PC-9 (cell line): ENCODE measurements at places on chromosomes 3 and 15. TPM values are rescaled to one million over a fixed set of nuclear protein-coding genes. Genes with fewer than 3 reads are reported as not detected.
A peak's percentile ranks its signal among the peaks of the same experiment; 100 is the strongest.

- H3K27me3 ChIP-seq: no peaks in the 10 kb centered on the region
- no peak overlapping the region for H3K27ac ChIP-seq
- DNase-seq: no peak
- H3K4me3 ChIP-seq: no peak overlapping the region
Observed at GRCh38 chr15:35117543-35118265, 32.6 kb upstream of the NANOGP8 start.

DNA sequence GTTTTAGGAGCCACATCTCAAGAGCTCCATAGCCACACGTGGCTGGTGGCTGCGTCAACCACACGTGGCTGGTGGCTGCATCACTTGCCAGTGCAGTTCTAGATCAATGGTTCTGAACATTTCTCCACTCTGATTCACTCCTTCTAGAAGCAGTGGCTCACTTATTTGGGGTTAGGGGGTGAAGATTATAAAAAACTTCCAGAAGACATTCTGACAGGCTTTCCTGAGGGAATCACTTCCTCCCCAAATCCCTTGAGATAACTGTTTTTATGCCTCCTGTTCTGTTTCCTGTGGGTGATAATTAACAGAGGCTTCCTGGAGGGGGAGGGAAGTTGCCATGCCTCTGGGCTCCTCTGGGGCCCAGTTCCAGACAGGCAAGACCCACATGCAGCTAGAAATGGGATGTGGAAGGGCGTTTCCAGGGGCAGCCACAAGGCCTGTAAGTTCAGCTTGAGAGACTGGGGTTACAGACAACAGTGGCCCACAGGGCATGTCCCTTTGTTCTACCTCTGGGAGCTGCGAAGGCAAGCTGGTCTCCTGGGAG lies 23.6 kb downstream of the HEG1 start:
- no peak for DNase-seq
- no peaks in the 10 kb centered on the region for H3K36me3 ChIP-seq
- H3K4me3 ChIP-seq: no peak overlapping the region
- H3K27ac ChIP-seq: no peak overlapping the region

DNA sequence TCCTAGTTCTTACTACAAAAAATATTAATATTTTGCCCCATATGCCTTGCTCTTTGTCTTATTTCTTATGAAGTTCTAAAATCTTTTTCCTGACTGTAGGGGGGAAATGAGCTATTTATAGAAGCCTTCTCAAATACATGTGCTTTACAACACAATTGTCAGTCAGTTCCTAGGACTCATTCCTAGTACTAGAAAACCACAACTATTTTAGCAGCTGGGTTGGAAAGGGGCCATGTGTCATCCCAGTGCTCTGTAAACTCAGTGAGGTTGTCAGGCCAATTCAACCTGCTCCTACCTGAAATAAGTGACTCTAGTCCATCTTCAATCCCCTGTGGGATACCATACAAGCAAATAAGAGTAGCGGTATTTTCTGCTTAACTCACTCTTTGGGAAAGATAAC lies 153.8 kb downstream of the ULK4 start:
- H3K36me3 ChIP-seq: no peaks in the 10 kb centered on the region
- no peak overlapping the region for H3K4me3 ChIP-seq
- H3K4me1 ChIP-seq: no peaks in the 10 kb centered on the region
- H3K27me3 ChIP-seq: no peaks in the 10 kb centered on the region
- no peak overlapping the region for H3K27ac ChIP-seq
- DNase-seq: no peak

GRCh38 chr15:29812384-29812694 lies 9.9 kb downstream of the TJP1 start:
- H3K4me1 ChIP-seq: peaks cover 58% of the 10 kb centered on the region
- H3K4me3 ChIP-seq: no peak overlapping the region; the same call in 1 of the 2 replicates
- peak; percentile 65 for DNase-seq

DNA sequence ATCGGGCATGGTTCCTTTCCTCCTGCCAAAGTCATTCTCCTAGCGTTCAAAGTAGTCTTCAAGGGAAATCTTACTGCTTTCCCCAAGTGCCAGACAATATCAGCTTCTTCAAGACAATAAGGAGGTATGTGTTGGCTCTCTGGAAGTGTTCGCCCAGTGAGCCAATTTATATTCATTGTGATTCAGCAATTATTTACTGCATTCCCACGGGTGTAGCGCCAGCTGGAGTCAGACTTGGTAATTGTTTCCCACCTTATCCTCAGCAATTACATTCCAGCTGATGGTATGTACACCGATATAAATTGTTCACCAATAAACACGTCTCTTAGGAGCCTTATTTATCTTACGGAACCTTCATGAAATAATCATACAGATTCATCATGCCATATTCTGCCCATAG lies 103.6 kb upstream of the CTNNB1 start:
- H3K4me3 ChIP-seq: no peak overlapping the region
- H3K36me3 ChIP-seq: no peaks in the 10 kb centered on the region
- H3K27me3 ChIP-seq: no peaks in the 10 kb centered on the region

DNA sequence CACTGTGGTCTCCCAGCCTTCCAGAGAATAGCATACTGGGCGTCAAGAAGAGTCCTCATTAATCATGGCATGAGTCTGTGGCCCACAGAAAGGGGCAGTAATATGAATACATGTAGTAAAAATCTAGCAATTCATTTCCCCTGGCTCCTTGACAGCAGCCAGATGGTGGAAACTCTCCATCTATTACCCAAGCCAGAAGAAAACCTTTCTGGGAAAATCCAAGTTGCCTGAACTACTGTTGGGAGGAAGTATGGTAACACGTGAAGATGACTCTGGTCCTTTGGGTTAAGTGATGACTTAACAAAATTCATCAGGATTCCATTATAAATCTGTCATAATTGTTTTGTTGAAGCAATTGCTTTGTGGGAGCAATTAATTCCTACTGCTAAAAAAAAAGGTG lies 530.5 kb downstream of the FHIT start:
- no peaks in the 10 kb centered on the region for H3K4me1 ChIP-seq
- no peak for DNase-seq
- no peak overlapping the region for H3K4me3 ChIP-seq

- no peak for DNase-seq
- no peak overlapping the region for H3K4me3 ChIP-seq
- H3K27ac ChIP-seq: no peak overlapping the region
- no peaks in the 10 kb centered on the region for H3K36me3 ChIP-seq
- H3K4me1 ChIP-seq: no peaks in the 10 kb centered on the region
Observed at GRCh38 chr15:33211176-33211808, 16.8 kb upstream of the FMN1 start.

GRCh38 chr15:89645680-89646079 lies 9.6 kb downstream of the KIF7 start:
- H3K27ac ChIP-seq: no peak overlapping the region
- no peaks in the 10 kb centered on the region for H3K27me3 ChIP-seq
- H3K4me3 ChIP-seq: no peak overlapping the region
- H3K4me1 ChIP-seq: no peaks in the 10 kb centered on the region

DNA sequence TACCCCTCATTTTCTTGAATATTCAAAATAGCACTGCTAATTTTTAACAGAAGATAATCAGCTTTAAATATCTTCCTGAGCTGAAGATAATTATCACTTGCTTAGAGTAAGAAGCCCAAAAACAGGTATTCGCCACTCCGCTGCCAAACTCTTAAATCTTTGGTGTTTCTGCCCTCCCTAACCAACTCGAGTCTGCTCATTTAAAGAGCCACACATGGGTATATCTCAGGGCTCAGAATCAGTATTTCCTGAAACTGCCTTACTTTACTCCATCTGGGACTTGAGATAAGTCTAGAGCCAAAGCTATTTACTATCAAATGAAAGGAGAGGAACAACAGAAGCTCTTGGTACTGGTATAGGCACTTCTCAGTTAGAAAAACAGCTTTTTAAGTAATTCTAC lies 10.8 kb downstream of the PDCD10 start:
- no peaks in the 10 kb centered on the region for H3K4me1 ChIP-seq
- no peak for DNase-seq
- H3K27me3 ChIP-seq: no peaks in the 10 kb centered on the region
- H3K36me3 ChIP-seq: peaks cover 8% of the 10 kb centered on the region; the same call in 1 of the 2 replicates

DNA sequence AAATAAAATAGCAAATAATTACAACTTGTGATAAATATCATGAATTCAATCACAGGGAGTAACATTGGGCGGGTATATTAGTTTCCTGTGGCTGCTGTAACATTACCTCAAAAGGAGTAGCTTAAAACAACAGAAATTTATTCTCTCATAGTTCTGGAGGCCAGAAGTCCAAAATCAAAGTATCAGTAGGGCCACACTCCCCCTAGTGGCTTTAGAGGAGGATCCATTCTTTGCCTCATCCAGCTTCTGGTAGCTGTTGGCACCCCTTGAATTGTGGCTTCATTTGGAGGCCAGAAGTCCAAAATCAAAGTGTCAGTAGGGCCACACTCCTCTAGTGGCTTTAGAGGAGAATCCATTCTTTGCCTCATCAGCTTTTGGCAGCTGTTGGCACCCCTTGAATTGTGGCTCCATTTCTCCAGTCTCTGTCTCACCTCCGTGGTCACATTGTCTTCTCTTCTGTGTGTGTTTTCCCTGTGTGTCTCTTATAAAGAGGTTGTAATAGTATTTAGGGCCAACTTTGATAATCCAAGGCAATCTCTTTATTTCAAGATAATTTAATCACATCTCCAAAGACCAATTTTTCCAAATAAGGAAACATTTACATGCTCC lies 3.1 kb upstream of the CFAP20DC start:
- H3K27me3 ChIP-seq: no peaks in the 10 kb centered on the region
- DNase-seq: no peak
- H3K4me3 ChIP-seq: no peak overlapping the region
- no peak overlapping the region for H3K27ac ChIP-seq
- no peaks in the 10 kb centered on the region for H3K36me3 ChIP-seq
- H3K4me1 ChIP-seq: peaks cover 15% of the 10 kb centered on the region; the same call in 1 of the 2 replicates

DNA sequence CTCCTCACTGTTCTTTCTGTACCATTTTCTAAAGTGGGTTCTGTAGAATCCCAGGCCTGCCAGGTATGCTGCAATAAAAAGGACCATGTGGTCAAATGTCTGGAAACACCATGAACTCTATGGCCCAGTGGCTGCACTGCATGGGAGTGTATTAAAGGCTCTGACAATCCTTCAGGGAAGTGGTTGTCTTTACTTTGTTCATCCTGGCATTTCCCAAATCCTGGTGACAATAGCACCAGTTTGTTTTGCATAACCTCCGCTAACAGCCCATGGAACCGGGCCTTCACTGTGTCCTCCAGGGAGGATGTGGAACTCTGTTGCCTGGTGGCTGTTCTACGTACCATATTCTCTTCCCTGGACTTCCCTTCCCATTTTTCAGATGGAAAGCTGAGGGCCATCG lies 11.2 kb upstream of the DUSP7 start:
- no peaks in the 10 kb centered on the region for H3K4me1 ChIP-seq
- H3K27me3 ChIP-seq: no peaks in the 10 kb centered on the region
- H3K27ac ChIP-seq: no peak overlapping the region
- DNase-seq: no peak
- no peaks in the 10 kb centered on the region for H3K36me3 ChIP-seq
- H3K4me3 ChIP-seq: no peak overlapping the region

DNA sequence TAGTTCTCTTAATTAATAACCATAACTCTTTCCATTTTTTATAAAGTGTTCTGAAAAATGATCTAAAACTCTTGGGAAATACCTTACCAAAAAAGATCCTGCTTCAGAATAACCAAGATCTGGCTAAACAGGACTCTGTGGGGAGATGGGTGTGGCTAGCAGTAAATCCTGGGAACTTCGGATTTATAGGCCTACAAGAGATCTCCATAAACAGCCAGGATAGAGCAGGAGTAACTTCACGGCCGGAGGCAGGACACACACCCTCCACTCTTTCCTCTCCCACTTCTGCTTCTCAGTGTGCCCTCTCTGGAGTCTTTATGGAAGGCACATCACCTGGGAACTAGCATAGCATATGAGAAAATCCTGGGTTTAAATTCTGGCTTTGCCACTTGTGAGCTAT lies 309.4 kb upstream of the SOX2 start:
- no peak for DNase-seq
- H3K4me1 ChIP-seq: 0 out of 2 replicates have a peak, but pooled peaks cover 6% of the 10 kb centered on the region
- H3K4me3 ChIP-seq: no peak overlapping the region
- H3K27ac ChIP-seq: no peak overlapping the region
- no peaks in the 10 kb centered on the region for H3K36me3 ChIP-seq

GRCh38 chr3:182241766-182242488 lies 530.2 kb downstream of the SOX2 start:
- H3K36me3 ChIP-seq: no peaks in the 10 kb centered on the region
- DNase-seq: peak; percentile 23
- no peak overlapping the region for H3K27ac ChIP-seq
- no peak overlapping the region for H3K4me3 ChIP-seq
- no peaks in the 10 kb centered on the region for H3K27me3 ChIP-seq

- H3K27ac ChIP-seq: peak overlapping the region; percentile 96
- H3K27me3 ChIP-seq: no peaks in the 10 kb centered on the region
- H3K4me3 ChIP-seq: peak overlapping the region; percentile 49
- peaks cover 70% of the 10 kb centered on the region for H3K4me1 ChIP-seq
Observed at GRCh38 chr3:177358977-177359592, 161.8 kb upstream of the TBL1XR1 start.

DNA sequence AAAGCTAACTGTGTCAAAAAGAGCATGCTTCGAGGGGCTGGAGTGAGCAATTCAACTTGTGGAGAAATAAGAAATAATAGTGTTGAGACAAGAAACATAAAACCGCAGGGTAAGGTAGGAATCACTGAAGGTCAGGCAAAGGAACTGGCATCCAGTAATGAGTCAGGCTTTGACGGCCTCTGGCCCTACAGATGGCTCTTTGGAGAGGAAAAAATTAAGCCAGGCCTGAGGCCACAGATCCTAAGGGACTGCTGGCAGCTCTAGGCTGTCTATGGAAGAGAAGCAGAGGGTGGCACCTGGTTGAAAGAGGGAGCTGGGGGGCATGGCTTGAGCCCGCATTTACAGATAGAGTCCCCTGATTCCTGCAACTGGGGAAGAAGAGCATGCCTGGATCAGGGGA lies 28.6 kb upstream of the ZSCAN2 start:
- no peaks in the 10 kb centered on the region for H3K4me1 ChIP-seq
- H3K4me3 ChIP-seq: no peak overlapping the region
- no peak for DNase-seq
- H3K27ac ChIP-seq: no peak overlapping the region
- no peaks in the 10 kb centered on the region for H3K27me3 ChIP-seq
- H3K36me3 ChIP-seq: no peaks in the 10 kb centered on the region

- H3K27me3 ChIP-seq: no peaks in the 10 kb centered on the region
- no peak overlapping the region for H3K27ac ChIP-seq
- H3K36me3 ChIP-seq: no peaks in the 10 kb centered on the region
- H3K4me3 ChIP-seq: no peak overlapping the region
- H3K4me1 ChIP-seq: no peaks in the 10 kb centered on the region
- no peak for DNase-seq
Observed at GRCh38 chr3:60798456-60798855, 452.8 kb downstream of the FHIT start.

GRCh38 chr3:73611176-73611575 lies 13.6 kb downstream of the PDZRN3 start:
- no peak overlapping the region for H3K4me3 ChIP-seq
- no peaks in the 10 kb centered on the region for H3K36me3 ChIP-seq
- no peaks in the 10 kb centered on the region for H3K27me3 ChIP-seq
- no peaks in the 10 kb centered on the region for H3K4me1 ChIP-seq

Gene LRRC31
- not detected in 2 replicates for total RNA-seq

Gene ADGRG7
- total RNA-seq: not detected in 2 replicates

Gene SLC28A2
- total RNA-seq: not detected in 2 replicates

Gene TMEM212
- total RNA-seq: not detected in 2 replicates

Gene NAALADL2
- total RNA-seq: 10.6 and 12.8 TPM in 2 replicates
